ENCODE measurements at places on chromosomes 3 and 15.

DNA sequence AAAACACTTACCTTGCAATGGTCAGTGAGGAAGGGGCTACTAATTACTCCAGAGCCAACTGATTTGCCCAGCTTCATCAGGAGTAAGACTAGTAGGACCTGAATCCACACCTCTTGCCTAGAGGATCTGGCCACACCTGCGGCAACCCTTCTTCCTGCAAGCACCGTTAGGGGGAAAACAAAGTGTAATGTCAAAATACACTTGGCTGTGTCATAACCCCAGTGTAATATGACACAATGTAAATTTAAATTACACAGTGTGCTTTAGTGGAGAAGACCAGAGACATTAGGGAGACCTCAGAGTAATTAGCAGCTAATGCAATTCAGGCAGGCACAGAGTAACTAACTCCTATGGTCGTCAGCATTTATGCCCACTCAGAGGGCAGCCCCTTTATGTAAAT lies 308.5 kb upstream of the ARRDC4 start:
- no peak for DNase-seq

GRCh38 chr3:27649277-27649676 lies 72.8 kb downstream of the EOMES start:
- no peak for DNase-seq

DNA sequence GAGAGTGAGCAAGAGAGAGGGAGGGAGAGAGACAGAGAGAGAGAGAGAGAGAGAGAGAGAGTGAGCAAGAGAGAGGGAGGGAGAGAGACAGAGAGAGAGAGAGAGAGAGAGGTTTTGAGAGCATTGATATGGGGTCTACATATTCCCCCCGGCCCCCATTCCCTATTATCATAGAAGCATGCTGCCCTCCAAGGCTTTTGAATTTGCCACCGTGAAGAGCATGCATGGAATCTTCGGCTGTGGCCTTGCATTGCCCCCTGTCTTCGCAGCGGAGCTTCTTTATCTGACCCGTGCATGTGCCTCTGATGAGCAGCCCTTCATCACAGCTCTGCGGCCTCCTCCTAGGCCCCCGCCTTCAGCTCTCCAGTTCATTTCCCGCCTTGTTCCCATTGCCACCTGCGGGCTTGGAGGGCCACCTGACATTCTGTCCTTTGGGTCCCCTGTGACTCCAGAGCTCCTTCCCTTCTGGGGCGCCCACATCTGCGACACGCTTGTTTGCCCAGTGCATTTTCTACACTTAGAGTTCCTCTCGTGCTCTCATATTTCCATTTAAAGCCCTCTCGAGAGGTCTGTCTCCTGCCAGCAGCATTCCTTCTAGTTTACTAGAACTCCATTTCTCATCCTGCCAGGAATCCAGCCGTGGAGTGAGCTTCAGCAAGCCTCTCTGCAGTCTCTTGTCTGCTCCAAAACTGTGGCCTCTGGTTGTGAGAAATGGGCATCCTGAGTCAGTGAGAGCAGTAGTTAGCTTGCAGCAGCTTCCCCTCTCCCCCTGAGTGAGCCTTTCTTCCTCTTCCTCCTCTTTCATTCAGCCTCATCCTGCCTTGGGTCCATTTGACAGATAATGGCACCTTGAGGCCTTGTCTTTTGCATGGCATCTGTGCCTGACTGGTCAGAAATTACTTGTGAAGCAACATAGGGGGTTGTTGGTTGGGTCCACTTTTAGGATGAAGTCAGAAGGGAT lies 25.3 kb downstream of the LPP start:
- peak; percentile 90 for DNase-seq

DNA sequence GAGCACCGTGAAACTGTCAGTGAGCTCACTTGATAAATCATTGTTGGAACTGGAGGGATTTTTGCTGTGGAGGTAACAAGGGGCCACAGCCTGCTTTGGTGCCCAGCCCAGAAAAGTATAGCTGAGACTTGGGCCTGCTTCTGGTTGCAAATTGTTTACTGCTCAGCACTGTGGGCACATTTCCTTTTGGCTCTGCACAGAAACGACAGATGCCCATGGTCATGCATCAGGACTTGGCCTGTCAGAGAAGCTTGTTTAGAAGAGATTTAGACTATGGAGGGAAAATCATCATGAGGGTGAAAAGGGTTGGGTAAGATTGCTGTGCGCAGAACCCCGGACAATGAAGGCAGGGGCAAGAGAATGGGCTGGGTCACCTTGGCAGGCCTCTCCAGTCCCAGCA lies 286.1 kb upstream of the CTNNB1 start:
- no peak for DNase-seq

DNA sequence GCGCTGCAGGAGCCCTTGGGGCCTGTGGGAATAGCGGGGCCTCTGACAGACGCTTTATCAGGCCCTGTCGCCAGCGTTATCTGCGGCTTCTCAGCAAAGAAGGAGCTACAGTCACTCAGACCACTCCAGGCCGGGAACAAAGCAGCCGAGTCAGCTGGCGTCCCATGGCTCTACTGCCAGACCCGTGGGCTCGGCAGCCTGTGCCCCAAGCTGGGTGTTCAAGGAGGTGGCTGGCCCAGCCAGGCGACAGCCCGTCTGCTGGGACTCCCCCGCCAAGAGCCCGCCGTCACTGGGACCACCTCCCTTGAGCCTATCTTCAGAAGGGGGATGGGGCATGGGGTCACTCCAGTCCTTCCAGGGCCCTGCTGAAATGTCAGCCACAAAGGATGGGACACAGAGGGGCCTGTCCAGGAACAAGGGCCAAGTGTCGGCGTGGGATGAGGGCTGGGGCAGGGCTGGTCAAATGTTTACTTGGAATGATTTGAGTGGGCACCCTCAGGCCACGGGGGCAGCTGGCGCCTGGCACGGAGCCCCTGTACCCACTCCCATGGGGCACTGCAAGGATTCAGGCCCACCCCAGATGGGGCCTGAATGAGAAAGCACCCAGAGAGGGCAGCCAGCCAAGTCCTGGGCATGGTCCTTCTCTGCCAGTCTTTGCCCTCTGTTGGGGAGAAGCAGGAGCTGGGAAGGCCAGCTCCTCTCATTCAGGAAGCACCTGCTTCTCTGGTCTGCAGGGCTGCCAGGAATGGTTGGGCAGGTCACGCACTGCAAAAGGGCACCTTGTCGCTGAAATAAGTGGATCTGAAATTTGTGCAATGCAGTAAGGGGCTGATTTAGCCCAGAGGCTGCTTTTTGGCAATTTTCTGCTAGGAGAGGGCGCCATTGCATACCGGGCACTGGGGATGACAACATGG lies 148.3 kb downstream of the SMAD6 start:
- DNase-seq: no peak

GRCh38 chr3:20648294-20648693 lies 462.3 kb upstream of the SGO1 start:
- peak; percentile 91 for DNase-seq
